ENCODE measurements at places on chromosomes 12 and 14.

DNA sequence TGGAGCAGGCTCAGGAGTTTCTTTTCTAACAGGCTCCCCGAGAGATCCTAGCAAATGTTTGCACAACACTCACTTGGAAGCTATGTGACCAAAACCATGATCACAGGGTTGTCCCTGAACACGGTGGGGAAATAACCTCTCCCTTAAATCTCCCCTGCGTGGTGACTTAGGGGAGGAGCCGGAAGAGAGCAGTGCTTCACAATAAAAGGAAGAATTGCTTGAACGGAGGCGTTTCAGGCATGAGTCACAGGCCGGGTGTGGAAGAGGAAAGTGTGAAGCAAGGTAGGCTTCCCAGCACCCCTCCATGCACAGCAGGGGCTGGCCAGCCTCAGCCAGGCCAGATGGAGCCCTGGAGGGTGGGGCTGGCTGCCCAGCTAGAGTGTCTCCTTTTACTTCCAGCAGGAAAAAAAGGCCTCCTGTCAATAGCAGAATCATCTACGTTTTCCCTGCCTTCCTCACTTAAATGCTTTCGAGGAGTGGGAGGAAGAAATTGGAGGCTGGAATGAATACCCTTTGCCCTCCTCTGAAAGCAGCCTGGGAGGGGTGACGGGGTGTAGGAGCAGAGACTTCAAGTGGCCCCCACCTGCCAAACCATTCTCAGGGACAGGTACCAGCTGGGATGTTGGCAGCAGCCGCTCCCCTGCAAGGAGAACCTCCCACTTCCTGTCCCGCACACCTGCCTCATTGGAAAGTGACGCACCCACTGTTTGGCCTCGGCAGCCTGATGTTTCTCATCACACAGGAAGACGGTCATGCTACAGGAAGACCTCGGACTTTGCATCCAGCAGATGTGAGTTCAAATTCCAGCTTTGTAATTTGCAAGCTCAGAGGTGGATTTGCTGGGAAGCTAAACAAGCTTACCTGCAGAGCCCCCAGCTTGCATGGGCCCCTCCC, 30.1 kb upstream of the PPP2R5C start:
- peak; percentile 83 for DNase-seq

GRCh38 chr12:57087691-57088353, 1.1 kb upstream of the NAB2 start:
- peak; percentile 88 for DNase-seq

DNA sequence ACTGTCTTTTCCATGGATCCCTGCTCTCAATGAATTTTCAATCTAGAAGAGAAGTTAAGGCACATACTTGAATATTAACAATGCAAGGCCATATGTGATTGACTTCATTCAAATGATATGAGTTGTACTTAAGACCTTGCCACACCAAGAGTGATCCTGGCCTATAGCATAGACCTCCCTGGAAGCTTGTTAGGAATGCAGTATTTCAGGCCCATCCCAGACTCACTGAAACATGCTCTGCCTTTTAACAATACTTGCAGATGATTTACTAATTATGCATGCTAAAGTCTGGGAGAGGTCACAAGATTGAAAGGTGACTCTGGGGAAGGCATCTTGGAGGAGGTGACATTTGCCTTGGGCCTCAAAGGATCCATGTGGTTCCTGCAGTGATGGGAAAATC, 43.2 kb downstream of the RFX4 start:
- no peak for DNase-seq

DNA sequence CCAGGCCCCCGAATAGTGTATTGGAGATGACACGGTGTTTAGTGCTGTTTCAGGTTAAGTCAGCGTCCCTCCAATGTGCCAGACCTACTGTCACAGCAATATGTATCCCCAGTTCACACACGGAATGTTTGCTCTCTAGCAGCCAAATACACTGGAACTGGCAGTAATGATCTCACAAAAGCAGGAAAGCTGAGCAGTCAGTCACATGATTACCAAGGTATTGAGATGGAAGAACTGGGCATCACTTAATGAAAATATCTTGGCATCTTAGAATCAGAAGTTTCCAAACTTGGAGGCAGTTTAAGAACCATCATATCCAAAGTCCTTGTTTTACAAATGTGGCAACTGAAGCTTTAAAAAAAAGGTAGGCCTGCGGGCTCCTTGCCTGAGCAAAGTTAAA, 23.3 kb downstream of the NINJ2 start:
- DNase-seq, result no peak

GRCh38 chr12:67077617-67078016, 191.5 kb upstream of the CAND1 start:
- no peak for DNase-seq

GRCh38 chr12:120071493-120072020, 45.0 kb downstream of the RAB35 start:
- DNase-seq, result no peak

- no peak for DNase-seq
These were observed 44.2 kb downstream of the TTC8 start for GRCh38 chr14:88868558-88869159.

DNA sequence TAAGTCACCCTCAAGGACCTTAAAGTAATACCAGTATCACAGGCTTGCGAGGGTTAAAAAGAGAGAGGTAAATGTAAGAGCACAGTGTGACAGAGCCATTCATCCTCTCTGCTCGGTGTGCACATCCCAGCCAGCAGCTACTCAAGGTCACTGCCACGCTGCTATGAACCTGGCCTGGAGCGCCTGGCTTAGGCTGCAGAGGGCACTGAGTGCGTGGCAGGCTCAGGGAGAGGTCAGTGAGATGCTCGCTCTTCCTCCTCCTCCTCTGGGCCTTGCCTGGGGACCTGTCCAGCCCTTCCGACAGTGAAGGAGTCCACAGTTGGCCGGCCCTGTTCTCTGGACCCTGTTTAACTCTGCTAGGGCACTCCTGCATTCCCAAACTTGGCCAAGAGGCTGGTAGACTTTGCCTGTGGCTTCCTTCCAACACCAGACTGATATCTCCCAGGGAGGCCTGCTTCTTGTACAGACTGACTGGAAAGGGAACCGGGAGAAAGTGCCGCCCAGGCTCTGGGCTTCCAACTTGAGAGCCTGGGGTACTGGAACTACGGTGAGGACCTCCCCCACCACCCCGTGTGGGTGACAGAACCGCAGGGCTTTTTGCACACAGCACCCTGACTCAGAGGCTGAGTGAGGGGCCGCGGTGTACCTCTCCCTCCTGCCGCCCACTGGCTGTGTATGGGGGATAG, 62.6 kb upstream of the CORO1C start:
- no peak for DNase-seq

- DNase-seq, result peak; percentile 3
These were observed 215.0 kb downstream of the KIF26A start for GRCh38 chr14:104353221-104353920.

DNA sequence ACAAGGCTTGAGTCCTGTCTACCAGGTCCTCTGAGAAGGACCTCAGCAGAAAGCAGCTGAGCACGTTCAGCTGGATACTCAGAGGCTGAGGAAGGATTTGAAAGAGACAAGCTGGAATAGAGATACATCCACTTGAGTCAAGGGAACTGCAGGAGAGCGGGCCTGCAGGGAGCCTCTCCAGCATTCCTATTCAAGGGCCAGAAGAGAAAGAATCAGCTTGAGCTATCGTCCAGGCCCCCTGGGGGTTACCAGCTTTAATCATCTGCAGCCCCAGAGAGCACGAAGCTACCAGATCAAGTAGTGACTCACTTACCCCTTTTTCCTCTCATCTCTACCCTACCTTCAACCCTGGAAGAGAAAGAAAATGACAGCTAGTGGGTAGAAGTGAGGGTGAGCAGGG, 80.9 kb downstream of the NDUFA12 start:
- DNase-seq, result no peak

- DNase-seq, result no peak
These were observed 237.7 kb downstream of the TRHDE start for GRCh38 chr12:72509891-72510290.

DNA sequence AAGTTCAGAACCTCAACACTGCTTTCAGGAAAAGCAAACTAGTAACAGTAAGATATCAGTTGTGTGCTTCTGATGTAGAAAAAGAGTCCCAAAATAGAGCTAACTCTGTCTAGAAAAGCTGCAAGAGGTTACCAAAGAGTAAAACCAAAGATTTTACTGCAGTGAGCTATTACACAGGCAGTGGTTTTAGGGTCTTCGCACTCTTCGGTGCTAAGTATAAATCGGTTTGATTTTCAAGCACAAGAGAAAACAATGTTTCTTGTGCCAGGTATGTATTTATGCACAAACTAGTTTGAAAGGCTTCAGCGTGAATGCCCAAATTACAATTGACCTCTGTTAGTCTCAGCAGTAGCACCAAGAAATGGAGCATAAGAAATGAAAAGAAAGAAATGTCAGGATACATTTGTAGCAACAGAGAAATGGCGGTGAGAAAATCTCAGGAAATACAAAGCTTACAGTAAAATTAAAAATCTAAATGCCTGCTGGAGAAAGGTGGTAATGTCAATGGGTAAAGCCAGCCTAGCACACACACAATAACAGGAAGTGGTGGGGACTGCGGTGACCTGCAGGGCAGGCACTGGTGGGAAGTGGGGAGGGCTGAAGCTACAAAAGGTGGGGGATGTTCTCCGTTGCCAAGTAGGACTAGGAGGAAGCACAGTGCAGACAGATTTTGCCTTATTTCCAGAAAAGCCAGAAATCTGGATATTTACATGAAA, 18.0 kb upstream of the DYRK2 start:
- peak; percentile 70 for DNase-seq

DNA sequence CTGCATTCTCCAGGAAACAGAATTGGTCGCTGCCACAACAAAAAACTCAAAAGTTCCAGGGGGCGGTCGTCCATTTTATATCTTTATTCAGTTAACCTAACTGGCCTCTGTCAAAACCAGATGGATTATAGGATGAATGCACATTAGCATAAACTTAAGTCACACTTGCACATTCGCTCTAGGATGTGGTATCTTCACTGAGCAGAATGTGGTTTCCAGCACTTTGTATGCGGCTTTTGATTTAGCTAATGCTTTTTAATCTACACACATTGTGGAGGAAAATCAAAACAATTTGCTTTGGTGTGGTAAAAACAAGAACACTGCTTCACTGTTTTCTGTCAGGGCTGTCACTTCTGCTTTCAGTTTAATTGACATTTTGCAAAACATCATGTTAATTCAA, 4.5 kb downstream of the TAS2R50 start:
- no peak for DNase-seq

GRCh38 chr14:73014105-73014504, 12.8 kb downstream of the ZFYVE1 start:
- DNase-seq, result no peak

- no peak for DNase-seq
These were observed 205.3 kb upstream of the NAV3 start for GRCh38 chr12:77625441-77625840.

DNA sequence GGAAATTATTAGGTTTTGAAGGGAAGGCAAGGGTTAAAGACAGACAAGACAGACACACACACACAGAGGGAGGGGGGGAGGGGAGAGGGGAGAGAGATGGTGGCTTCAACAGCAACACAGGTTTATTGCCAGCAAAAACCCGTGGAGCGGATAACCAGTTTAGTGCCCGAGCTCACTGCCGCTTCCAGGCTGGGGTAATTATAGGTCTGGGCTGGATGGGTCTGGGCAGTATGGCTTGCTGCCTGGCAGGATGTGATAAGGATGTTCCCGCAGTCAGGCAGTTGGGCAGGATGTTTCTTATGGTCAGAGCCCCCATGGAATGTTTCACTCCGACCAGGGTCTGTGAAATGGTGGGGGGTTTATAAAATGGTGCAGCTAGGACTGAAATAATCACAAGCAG, 4.4 kb upstream of the TDRD9 start:
- DNase-seq, result no peak
